ENCODE measurements at places on chromosomes 3 and 15.
A peak's percentile ranks its signal among the peaks of the same experiment; 100 is the strongest.

DNA sequence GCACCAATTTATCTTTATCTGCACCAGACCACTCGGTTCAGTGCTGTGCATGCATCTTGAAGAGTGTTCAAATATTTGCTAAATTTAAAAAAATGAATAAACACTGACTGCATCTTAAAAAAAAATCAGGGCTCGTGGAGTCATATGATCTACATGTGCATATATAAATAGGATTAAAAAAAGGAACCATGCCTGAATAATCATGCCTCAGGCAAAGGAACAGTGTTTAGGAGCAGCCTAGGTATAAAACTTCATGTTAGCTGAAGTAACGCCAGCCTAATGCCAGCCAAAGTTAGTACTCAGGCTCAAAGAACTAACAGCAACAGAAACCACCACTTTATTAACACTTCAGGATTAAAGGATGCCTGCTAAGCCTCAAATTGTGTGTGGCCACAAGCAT lies 9.5 kb downstream of the ABCC5 start:
- H3K27ac ChIP-seq, result no peak overlapping the region
- peaks cover 11% of the 10 kb centered on the region for H3K36me3 ChIP-seq
- H3K27me3 ChIP-seq, result no peaks in the 10 kb centered on the region
- H3K4me3 ChIP-seq, result no peak overlapping the region
- DNase-seq, result no peak

DNA sequence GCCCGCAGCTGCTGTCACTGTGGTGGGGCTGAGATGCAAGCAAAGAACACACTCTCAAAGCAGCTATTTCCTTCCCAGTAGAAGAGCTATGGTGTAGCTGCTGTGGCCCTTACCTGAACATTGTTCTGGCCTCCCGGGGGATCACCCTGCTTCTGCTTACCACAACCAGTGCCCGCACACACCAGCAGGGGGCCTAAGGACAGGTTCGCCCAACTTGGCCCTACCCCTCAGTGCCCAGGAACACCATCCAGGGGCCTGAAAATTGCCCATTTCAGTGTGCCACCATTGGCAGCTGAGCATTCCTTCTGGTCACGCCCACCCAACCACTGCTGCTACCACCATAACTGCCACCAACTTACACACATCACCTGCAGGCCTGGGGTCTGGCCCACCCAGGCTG lies 113.0 kb downstream of the TP63 start:
- peaks cover 1% of the 10 kb centered on the region for H3K36me3 ChIP-seq
- H3K27ac ChIP-seq, result no peak overlapping the region
- no peak overlapping the region for H3K4me3 ChIP-seq
- no peaks in the 10 kb centered on the region for H3K27me3 ChIP-seq
- DNase-seq, result no peak

- no peak for DNase-seq
- H3K36me3 ChIP-seq, result no peaks in the 10 kb centered on the region
- peaks cover 3% of the 10 kb centered on the region for H3K27me3 ChIP-seq
Observed at GRCh38 chr3:27342267-27342666, 26.9 kb downstream of the NEK10 start.

GRCh38 chr15:70339571-70340493 lies 242.1 kb upstream of the TLE3 start:
- no peak overlapping the region for H3K4me3 ChIP-seq
- H3K27ac ChIP-seq, result no peak overlapping the region
- no peak for DNase-seq
- peaks cover 13% of the 10 kb centered on the region for H3K27me3 ChIP-seq
- H3K36me3 ChIP-seq, result no peaks in the 10 kb centered on the region
- no peaks in the 10 kb centered on the region for H3K4me1 ChIP-seq

- H3K4me1 ChIP-seq, result no peaks in the 10 kb centered on the region
- H3K4me3 ChIP-seq, result no peak overlapping the region
- no peak overlapping the region for H3K27ac ChIP-seq
- no peak for DNase-seq
- no peaks in the 10 kb centered on the region for H3K36me3 ChIP-seq
Observed at GRCh38 chr15:98883478-98883877, 124.1 kb downstream of the PGPEP1L start.

DNA sequence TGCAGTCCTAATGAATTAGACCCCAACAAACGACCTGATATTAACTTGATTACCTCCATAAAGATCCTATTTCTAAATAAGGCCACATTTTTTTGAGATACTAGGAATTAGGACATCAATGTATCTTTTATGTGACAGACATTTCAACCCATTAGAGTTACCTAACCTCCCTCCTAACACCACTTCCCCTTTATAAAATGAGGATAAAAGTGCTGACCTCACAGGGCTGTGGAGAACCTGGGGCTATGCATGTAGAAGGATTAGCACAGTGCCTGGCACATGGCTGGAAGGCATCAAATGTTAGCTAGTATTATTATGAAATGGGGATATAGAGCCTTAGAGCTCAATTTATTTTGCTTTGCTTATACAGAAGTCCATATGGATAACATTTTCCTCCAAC lies 53.5 kb upstream of the LRRN1 start:
- H3K27me3 ChIP-seq, result no peaks in the 10 kb centered on the region
- H3K4me3 ChIP-seq, result no peak overlapping the region
- H3K27ac ChIP-seq, result no peak overlapping the region
- DNase-seq, result no peak

- peaks cover 1% of the 10 kb centered on the region for H3K27me3 ChIP-seq
- no peak overlapping the region for H3K27ac ChIP-seq
- no peak overlapping the region for H3K4me3 ChIP-seq
- DNase-seq, result no peak
- H3K36me3 ChIP-seq, result no peaks in the 10 kb centered on the region
Observed at GRCh38 chr3:153314038-153314437, 152.0 kb downstream of the RAP2B start.

GRCh38 chr3:120763601-120764000 lies 21.1 kb downstream of the GTF2E1 start:
- no peak overlapping the region for H3K27ac ChIP-seq
- H3K36me3 ChIP-seq, result peaks cover 6% of the 10 kb centered on the region
- DNase-seq, result no peak
- H3K4me3 ChIP-seq, result no peak overlapping the region

GRCh38 chr15:70494517-70494851 lies 268.9 kb downstream of the UACA start:
- no peak overlapping the region for H3K4me3 ChIP-seq
- no peak for DNase-seq

DNA sequence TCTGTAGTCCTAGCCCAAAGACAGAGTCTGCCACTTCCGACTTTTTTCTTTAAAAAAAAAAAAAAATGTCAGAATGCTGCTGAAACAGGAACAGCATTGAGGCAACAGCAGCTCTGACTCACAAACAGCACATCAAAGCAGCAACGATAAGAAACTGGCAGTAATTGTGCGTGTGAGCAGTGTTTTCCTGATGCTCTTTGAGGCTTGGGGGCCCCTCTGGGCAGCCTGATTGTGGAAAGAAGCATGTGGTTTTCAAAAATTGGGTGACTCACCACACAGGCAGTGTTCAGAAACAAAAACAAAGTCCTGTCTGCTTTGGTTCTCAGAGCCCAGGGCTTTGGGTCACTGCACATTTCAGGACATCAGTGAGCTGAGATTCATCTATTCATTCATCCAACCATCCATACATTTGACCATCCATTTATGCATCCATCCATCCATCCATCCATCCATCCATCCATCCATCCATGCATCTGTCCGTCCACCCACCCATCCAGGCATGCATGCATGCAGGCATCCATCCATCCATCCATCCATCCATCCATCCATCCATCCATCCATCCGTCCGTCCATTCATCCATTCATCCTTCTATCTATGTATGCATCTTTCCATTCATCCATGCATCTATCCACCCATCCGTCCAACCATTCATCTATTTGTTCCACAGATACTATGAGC lies 308.4 kb downstream of the RPLP1 start:
- peaks cover 14% of the 10 kb centered on the region for H3K36me3 ChIP-seq
- peaks cover 2% of the 10 kb centered on the region for H3K27me3 ChIP-seq
- H3K4me3 ChIP-seq, result peak overlapping the region; percentile 72

- H3K36me3 ChIP-seq, result no peaks in the 10 kb centered on the region
- H3K27ac ChIP-seq, result no peak overlapping the region
- DNase-seq, result no peak
- H3K4me1 ChIP-seq, result no peaks in the 10 kb centered on the region
Observed at GRCh38 chr15:47917881-47918280, 200.6 kb downstream of the SEMA6D start.

- H3K27ac ChIP-seq, result peak overlapping the region; percentile 83
- peaks cover 23% of the 10 kb centered on the region for H3K36me3 ChIP-seq
- peak overlapping the region; percentile 29 for H3K4me3 ChIP-seq
- no peaks in the 10 kb centered on the region for H3K27me3 ChIP-seq
Observed at GRCh38 chr3:11290743-11291680, 18.8 kb downstream of the ATG7 start.

GRCh38 chr3:136642711-136643110 lies 109.5 kb downstream of the STAG1 start:
- DNase-seq, result no peak
- H3K4me3 ChIP-seq, result no peak overlapping the region
- peaks cover 14% of the 10 kb centered on the region for H3K4me1 ChIP-seq
- no peak overlapping the region for H3K27ac ChIP-seq
- H3K36me3 ChIP-seq, result peaks cover 11% of the 10 kb centered on the region

- DNase-seq, result no peak
- H3K4me1 ChIP-seq, result no peaks in the 10 kb centered on the region
- peaks cover 2% of the 10 kb centered on the region for H3K27me3 ChIP-seq
- H3K27ac ChIP-seq, result no peak overlapping the region
- no peak overlapping the region for H3K4me3 ChIP-seq
- H3K36me3 ChIP-seq, result no peaks in the 10 kb centered on the region
Observed at GRCh38 chr15:78257681-78258080, 6.7 kb upstream of the DNAJA4 start.

- peaks cover 34% of the 10 kb centered on the region for H3K36me3 ChIP-seq
- no peak for DNase-seq
- H3K4me3 ChIP-seq, result peak overlapping the region; percentile 93
- peak overlapping the region; percentile 90 for H3K27ac ChIP-seq
Observed at GRCh38 chr3:101828276-101828675, 21.0 kb upstream of the NFKBIZ start.

DNA sequence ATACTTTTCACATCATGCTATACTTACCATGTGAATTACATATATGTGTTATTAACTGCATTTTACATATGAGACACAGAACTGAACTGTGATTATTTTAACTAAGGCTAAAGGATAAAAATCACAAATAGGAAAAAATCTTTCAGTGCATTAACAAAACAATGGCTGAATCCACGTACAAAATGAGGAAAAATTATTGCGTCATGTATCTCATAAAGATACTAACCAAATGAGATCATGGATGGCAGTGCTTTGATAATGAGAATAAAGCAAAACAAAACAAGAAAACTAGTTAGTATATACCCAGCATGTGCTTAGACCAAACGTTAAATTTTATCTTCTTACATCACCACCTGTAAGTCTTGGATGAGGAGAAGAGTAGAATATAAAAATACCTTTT lies 66.0 kb downstream of the SCAPER start:
- peaks cover 4% of the 10 kb centered on the region for H3K4me1 ChIP-seq
- DNase-seq, result no peak
- H3K4me3 ChIP-seq, result no peak overlapping the region
- no peaks in the 10 kb centered on the region for H3K27me3 ChIP-seq
- H3K36me3 ChIP-seq, result peaks cover 9% of the 10 kb centered on the region

DNA sequence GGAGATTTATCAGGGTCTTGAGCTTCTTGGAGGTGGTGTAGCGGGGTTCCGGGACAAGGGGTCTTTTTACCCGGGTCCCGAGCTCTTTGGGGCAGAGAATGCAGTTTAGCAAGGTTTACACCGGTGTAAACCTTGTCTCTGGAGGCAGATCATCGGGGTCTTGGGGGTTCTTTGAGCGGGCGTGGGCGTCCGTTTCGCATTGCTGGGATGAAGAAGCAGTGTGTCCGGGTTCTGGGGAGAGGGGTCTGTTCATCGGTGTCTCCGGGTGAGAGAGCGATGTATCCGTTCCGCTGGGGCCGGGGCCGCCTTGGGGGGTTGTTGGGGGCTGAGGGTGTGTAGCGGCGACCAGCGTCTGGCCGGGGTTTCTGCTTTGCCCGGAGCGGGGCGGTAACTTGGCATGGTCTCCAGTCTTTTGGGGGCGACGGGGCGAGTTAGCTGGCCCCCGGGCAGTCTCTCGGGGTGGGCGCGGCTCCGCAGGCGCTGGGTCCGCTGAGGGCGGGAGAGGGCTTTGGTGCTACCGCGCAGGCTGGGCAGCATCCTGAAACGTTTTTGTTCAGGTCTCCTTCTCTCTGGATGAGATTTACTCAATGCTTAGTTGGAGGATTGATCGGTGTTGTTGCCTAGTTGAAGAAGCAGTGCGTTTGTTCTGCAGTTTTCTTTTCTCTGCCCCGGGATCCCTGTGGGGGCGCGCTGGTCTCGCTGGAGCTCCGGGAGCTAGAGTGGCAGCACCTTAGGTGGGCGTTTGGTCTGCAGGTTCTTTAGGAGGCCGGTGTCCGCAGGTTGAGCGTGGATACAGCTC lies 843 bp downstream of the GLCE start:
- peaks cover 3% of the 10 kb centered on the region for H3K36me3 ChIP-seq
- peak overlapping the region; percentile 96 for H3K4me3 ChIP-seq
- peaks cover 21% of the 10 kb centered on the region for H3K4me1 ChIP-seq
- DNase-seq, result no peak

DNA sequence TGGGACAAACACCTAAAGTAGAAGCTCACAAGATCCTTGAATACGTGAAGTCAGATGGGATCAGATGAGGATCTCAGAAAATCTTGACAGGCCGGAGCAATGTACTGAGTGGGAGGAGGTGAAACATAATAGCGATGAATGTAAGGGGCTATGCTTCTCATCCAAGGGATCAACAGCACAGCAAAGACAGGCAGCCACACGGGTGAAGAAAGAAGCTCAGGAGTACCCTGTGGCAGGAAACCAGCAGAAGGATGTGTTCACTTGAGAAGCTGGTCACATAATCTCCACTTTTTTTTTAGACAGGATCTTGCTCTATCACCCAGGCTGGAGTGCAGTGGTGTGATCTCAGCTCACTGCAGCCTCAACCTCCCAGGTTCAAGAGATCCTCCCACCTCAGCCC lies 92.4 kb downstream of the MEGF11 start:
- no peaks in the 10 kb centered on the region for H3K4me1 ChIP-seq
- no peak overlapping the region for H3K27ac ChIP-seq
- no peak overlapping the region for H3K4me3 ChIP-seq

GRCh38 chr3:108698461-108698860 lies 58.7 kb downstream of the RETNLB start:
- H3K36me3 ChIP-seq, result peaks cover 4% of the 10 kb centered on the region
- no peaks in the 10 kb centered on the region for H3K27me3 ChIP-seq
- no peaks in the 10 kb centered on the region for H3K4me1 ChIP-seq
- no peak overlapping the region for H3K27ac ChIP-seq
- no peak for DNase-seq
- H3K4me3 ChIP-seq, result no peak overlapping the region

DNA sequence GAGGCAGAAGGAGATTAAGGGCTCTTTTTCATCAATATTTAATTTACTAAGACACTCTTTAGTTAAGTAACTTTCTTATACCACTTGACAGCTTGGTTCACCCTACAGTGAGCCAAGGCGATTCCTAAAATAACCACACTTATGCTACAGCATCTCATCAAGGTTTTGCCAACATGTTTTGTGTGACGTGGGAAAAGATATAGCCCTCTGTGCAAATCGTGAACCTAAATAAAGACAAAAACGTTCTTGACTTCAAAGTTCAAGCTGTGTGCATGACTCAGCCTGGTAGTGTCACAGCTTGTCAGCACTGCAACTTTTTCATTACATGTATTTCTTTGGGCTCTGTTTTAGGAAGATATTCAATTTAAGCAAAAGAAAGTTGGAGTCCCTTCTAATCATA lies 297.0 kb upstream of the EPHA3 start:
- no peak for DNase-seq
- no peaks in the 10 kb centered on the region for H3K36me3 ChIP-seq
- H3K4me1 ChIP-seq, result no peaks in the 10 kb centered on the region

All from activated T-helper 1 cell treated with anti-CD3 and anti-CD28 coated beads, Interleukin-12 subunit alpha, Interleukin-12 subunit beta, Interleukin-2, Interleukin-4 antibody, amounts not matched to agents 30 ng/mL and 10 ng/mL and 1 ng/mL, durations not matched to agents 14 hours and 24 hours and 36 hours (primary cell).